NCI-H146 (cell line): ENCODE measurements at places on chromosomes 7 and 10.

DNA sequence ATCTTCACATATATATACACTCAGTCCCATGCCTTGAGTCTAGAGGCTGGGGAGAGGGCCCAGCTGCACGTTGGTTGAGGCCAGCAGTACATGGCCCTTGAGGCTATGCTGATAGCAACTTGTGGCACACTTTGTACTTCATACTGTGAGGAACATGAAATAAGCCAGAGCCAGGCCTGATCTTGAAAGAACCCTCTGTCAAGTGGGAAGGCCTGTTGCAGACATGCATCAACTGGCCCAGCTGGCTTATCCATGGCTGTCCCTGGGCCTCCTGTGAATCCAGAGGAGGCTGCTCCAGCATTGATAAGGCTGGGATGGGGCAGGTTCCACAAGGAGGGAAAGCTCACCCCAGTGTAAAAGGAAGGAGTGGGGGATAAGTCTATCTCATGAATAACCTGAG lies 140.4 kb downstream of the NRF1 start:
- DNase-seq: no peak

GRCh38 chr7:30505174-30505697 lies 607 bp upstream of the GGCT start:
- DNase-seq: no peak

GRCh38 chr10:76033457-76034196 lies 602.2 kb downstream of the LRMDA start:
- DNase-seq: no peak

DNA sequence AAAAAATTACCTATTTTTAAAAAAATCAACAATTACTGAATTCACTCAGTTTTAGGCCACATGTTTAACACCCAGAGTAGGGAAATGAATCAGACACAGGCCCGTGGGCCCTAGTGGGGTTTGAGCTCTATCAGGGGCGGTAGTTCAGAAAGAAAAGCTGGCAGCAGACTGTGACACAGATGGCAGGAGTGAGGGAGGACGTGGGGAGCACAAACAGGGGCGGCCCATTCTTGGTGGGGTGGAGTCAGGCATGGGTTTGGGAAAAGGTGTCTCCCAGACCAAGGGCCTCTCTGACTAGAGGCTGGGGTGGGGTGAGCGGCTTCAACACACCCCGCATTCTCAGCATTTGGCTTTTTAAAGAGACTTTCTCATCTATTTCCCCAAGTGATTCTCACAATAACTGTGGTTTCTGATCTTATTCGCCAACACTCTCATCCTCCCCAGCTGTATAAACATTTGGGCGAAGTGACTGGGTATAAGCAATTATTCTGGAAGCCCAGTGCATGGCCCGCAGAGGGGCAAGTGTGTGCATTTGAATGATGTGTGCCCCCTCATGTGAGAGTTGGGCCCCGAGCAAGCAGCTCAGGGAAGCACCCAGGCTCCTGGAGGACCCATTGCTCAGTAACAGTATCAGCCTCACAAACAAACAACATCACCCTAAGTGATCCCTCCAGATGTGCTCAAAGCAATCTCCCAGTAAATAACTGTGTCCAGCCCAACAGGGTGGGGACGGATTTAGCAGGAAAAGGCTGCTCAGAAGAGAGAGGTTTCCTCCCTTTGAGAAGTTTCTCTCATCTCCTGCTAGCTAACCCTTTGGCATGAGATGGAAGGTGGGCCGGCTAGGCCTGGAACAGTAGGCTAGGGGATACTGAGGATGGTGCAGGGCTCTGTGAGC lies 437.6 kb upstream of the ZMIZ1 start:
- DNase-seq: no peak

DNA sequence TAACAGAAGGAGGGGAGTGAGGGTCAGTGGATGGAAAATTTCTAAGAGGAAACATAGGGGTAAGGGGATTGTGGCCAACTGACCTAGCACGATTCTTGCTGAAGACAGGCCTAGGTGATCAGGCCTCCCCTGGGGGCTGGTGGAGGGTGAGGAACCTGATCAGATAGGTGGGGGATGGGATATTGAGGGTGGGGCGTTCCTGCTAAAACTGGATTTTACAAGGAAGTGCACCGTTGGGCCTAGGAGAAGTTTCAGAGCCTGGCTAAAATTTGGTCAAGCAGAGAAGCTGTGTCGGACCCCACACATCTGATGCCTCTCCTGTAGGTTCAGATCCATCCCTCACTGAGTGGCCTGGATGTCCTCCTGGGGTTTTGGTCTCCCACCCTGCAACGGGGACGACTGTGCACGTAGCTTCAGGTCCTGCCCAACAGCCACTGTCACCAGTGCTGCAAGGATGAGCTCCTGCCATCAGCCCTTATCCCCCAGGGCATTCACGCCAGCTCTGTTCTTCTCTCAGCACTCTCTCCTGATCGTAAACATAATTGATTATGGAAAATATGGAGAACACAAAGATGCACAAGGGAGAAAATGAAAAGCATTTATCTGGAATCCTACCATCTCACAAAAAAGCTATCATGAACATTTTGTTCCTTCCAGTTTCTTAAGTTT lies 89.9 kb downstream of the ADCY1 start:
- DNase-seq: no peak

- DNase-seq: no peak
Measured at GRCh38 chr7:6023974-6024435, 7.2 kb upstream of the ANKRD61 start.

DNA sequence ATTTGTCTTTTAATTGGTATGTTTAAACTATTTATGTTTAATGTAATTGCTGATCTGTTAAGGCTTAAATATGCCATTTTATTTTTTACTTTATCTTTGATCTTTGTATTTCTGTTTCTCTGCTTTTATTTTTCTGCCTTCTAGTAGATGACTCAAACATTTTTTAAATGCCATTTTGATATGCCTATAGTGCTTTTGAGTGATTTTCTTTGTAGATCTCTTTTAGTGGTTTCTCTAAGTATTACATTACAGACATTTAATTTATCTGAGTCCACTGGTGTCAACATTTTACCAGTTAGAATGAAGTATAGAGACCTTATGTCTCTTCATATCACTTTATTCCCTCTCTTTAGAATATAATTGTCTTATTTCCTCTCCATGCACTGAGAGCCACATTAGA lies 32.7 kb downstream of the IL6 start:
- no peak for DNase-seq
